ENCODE measurements at places on chromosomes 2 and 18.

- DNase-seq = no peak
Measured at GRCh38 chr2:222315443-222316121, 16.8 kb upstream of the PAX3 start.

DNA sequence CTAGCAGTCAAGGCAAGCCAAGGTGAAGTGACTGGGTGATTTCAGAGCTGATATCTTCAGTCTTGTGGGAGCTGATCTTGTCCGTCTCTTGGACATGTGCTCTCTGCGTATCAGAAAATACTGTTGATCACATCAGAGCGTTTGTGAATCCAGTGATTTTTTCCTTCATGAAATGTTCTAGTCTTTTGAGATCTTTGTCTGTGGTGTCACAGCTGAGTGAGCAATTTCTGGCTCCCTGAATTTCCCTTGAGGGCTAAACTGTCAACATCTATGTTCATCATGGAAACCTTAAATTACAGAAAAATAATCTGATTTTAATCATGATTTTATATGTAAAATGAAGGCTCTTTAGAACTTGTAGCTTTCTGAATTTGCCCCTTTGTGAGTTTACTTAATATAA lies 432.0 kb downstream of the CCDC85A start:
- no peak for DNase-seq

DNA sequence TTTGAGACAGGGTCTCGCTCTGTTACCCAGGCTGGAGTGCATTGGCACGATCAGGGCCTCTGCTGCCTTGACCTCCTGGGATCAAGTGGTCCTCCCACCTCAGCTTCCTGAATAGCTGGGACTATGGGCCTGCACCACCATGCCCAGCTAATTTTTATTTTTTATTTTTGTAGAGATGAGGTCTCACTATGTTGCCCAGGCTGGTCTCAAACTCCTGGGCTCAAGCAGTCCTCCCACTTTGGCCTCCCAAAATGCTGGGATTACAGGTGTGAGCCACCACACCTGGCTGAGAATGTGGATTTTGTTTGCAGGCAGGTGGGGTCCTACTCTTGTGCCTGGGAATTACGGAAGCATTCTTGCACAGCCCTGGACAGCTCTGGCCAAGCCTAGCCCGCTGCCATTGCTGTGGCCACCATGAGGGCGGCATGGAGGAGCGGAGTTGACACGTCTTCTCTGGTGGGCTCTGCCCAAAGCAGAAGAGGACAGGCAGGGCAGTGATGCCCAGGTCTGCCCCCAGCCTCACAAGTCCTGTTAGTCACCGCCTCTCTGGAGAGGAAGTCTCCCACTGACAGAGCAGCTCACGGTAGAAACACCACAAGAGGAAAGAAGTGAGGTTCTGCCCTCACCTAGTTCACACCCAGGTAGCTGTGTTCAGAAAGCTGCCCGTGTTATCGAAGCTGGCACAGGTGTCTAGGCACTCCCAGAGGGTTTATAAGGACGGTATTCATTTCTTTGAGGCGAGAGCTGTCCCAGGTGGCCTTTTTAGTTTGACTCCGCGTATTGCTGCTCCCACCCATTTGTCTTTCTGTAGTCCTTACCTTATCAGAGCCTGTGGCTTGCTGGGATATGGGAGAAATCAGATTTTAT lies 46.2 kb downstream of the ARMC9 start:
- DNase-seq = no peak

DNA sequence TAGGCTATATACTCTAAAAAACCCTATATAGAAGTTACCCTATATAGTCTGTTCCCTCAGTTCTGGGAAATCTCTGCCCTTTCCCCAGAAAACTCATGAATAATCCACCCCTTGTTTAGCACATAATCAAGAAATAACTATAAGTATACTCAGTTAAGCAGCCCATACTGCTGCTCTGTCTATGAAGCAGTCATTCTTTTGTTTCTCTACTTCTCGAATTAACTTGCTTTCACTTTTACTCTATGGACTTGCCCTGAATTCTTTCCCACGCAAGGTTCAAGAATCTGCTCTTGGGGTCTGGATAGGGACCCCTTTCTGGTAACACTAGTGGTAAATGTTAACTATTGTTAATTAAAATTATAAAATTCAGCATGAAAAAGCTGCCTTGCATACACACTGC lies 17.4 kb upstream of the AP1S3 start:
- no peak for DNase-seq

DNA sequence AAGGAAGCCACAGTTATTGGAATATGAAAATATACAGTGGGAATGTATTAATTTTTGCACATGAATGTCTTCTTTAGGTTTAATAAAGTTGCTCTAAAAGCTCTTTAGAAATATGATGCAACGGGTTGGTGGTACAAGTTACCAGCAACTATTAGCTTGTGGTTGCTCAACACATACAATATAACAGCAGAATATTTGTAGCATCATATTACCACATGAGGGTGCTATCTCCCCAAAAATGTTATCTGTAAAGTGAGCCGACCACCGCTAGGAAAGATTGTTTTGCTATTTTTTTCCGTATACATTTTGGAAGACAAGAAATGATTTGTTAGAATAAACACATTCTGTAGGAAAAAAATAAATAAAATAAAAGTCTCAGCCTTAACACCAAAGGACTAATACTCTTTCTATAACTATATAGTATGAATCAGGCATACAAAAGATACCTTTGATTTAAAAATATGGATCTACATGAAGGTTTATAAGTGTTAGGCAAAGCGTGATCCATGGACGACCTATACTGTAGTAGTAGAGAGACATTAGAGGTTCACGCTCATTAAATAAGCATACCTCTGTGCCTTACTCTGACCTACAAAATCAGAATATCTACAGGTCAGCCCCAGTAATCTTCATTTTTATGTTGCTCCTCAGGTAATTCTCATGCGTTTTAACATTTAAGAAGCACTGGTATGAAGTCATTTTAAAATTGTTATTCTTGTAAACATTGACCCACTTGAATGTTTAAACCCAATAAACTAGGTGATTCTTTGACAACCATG lies 1110.6 kb upstream of the ACVR2A start:
- no peak for DNase-seq

DNA sequence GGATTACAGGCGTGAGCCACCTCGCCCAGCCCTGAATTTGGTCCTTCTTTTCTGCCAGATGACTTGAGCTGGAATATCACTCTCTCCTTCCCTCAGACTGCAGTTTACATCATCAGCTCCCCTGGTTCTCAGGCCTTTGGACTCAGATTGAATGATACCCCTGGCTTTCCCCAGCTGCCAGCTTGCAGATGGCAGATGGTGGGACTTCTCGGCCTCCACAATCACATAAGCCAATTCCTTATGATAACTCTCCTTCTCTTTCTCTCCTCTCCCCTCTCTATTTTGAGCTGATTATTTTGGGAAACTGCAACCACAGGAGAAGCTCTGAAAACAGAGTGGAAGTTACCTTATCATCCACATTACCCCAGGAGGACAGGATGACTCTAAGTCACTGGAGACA lies 33.4 kb upstream of the ATP8B1 start:
- no peak for DNase-seq
